T-helper 2 cell treated with Interferon-gamma antibody and Interleukin-4, amounts not matched to agents 5 μg/mL and 100 μg/mL, for 36 hours (primary cell): ENCODE measurements at places on chromosomes 6 and 20.

- no peak for DNase-seq
Measured at GRCh38 chr20:38219006-38219950, 41.3 kb downstream of the KIAA1755 start.

DNA sequence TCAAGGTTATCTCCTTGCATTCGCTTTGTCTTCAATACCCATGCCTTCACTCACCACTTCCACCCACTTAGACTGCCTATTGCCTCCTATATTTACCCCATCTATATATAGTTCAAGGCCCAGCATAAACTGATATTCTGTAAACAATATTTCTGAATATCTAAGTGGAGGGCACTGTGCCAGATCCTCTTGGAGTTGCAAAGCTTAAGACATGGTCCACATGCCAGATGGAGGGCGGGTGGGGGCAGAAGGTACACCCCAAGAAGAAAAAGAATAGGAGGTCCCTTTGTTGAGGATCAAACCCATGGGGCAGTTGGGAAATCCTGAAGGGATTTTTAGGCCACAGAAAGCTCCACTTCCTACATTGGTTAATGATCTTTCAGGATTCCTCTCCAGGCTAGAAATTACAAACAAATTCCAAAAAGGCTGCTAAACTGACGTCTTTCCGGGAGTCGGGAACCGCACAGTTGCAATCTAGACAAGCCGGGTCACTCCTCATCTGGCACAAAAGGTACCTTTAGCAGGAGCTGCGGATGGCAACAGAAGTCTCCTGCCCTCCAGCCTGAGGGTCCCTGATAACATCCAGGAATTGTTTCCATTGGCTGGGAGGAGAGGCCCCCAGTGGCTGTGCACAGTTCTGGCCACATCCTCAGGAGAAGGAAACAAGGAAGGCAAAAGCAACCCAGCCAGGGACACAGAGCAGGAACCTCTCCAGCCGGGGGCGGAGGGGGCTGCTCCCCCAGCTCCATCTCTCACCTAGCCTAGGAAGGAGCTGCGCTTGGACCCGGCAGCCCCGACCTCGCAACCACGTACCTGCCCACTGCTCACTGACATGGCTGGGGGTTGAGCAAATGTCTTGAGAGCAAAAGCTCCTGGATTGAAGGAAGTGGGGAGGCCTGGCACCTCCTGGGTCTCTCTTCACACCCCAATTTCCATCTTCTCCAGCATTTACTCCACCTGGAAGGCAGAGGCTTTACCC, 5.9 kb upstream of the LPIN3 start:
- DNase-seq, result no peak

GRCh38 chr6:85126485-85127167, 323.3 kb upstream of the NT5E start:
- no peak for DNase-seq

DNA sequence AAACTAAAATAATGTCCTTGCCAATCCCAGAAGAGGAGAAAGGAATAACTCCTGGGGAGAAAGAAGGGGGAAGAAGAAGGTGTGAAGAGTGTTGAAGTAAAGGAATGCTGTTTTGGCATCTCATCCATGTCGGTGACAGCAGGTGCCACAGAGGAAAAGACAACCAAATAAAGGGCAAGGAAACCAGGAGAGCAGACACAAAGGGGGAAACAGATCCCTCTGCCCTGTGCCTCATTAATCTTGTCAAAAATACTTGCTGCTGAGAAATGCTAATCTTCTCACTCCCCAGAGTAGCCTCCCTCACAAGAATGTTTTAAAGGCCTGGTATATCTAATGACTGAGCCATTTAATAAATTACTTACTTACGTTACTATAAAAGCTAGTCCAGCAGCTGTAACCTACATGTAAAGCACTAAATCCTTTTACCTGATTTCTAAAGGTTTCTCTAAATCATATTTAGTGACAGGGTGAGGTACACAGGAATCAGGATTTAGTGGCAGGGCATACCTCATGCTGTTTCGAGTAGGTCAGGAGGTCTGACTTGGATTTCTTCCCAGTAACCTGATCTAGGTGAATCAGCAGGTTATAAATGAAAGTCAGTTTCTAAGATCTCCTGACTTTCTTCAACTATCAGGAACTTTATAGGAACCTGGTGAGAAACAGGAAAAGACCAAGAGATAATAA, 377.1 kb downstream of the CENPW start:
- no peak for DNase-seq

- DNase-seq, result no peak
Measured at GRCh38 chr6:111631018-111631417, 25.3 kb upstream of the TRAF3IP2 start.

DNA sequence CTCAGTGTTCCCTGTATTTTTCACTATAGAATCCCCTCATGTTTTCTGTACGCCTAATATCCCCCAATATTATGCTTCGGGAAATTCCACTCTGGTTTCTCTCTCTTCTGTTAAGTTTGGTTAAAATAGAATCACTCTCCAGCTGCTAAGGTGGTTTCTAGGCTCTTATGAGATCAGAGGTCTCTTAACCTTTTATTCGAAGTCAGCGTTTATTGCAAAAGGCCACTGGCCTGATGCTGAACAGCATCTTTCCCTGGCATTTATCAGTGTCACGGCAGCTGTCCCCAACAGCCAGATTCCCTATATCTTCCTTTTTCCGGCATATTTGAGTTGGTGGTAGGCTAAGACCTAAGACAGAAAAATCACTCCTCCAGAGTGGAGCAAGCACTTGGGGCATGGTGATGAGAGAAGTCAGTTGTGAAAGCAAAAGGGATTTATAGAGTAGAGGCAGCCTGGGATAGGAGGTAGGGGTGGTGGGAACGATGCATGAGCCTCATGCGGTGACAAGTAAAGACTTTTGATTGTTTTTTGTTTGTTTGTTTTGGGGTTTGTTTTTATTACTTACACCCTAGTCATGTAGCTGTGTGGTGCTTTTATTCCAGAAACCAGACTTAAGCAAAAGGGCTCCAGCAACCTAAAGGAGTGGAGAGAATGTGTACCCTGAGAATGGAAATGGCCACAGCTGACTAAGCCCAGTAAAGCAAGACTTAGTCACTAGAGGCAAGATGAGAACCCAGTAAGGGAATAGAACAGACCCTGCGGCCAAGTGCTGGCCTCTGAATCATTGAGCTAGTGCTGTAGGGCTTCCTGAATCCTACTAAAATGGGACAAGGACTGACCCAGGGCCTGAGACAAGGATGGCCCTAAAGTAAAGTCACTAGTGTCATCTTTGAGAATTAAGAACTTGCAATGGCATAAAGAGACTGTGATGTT, 233.0 kb upstream of the PRND start:
- DNase-seq, result no peak

DNA sequence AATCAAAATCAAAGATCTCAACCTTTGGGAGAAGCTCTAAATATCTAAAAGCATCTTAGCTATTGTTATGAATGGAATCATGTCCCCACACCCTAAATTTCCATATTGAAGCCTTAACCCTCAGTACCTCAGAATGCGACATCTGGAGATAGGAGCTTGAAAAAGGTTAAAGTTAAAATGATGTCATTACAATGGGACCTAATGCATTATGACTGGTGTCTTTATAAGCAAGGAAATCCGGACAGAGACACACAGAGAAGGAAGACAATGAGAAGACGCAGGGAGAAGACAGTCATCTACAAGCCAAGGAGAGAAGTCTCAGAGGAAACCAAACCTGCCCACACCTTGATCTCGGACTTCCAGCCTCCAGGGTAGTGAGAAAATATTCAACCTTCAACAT, 46.1 kb downstream of the KIF13A start:
- no peak for DNase-seq

DNA sequence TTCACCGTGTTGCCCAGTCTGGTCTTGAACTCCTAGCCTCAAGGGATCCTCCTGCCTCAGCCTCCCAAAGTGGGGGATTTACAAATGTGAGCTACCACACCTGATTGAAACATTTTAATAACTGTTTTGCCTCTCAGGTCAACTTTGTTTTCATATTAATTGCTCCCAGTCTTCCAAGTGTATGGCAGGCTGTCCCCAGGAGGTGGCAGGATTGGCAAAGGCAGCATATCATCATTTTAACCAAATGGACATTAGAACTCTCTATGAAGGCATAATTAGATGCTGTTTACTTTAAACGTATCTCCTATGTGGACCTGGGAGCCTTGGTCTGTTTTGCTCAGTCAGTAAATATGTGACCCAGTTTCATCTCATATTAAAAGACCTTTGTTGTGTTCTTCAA, 59.2 kb upstream of the CSE1L start:
- no peak for DNase-seq

- DNase-seq, result peak; percentile 92
Measured at GRCh38 chr20:32252189-32252588, 25.3 kb upstream of the KIF3B start.

DNA sequence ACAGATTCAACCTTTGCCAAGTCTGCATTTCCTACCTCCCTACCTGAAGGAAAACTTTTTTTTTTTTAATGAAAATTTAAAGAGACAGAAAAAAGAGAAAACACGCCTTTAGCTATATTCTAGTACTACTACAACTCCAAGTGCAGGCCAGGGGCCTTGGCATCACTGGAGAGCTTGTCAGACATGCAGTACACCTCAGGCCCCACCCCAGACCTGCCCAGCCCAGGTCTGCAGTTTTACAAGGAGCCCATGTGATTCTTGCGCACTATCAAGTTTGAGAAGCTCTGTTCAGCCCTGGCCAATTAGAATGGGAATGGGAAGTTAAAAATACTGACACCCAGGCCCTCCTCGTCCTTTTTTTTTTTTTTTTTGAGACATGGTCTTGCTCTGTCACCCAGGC, 85.0 kb downstream of the NFATC2 start:
- no peak for DNase-seq

GRCh38 chr6:82953871-82954270, 111.8 kb downstream of the UBE3D start:
- DNase-seq, result no peak

- no peak for DNase-seq
Measured at GRCh38 chr20:57592263-57593092, 27.7 kb downstream of the ZBP1 start.

DNA sequence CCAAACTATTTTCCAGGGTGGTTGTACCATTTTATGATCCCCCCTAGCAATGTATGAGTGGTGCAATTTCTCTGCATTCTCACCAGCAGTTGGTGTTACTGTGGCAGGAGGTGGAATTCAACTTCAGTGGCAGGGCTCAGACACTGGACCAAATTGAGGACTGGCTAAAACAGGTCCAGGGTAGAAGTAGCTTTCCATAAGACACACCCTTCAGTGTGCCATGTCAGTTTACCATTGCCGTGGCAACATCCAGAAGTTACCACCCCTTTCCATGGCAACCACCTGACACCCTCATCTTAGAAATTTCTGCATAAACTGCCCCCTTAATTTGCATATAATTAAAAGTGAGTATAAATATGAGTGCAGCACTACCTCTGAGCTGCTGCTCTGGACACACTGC, 180.7 kb upstream of the GGTLC1 start:
- DNase-seq, result no peak

DNA sequence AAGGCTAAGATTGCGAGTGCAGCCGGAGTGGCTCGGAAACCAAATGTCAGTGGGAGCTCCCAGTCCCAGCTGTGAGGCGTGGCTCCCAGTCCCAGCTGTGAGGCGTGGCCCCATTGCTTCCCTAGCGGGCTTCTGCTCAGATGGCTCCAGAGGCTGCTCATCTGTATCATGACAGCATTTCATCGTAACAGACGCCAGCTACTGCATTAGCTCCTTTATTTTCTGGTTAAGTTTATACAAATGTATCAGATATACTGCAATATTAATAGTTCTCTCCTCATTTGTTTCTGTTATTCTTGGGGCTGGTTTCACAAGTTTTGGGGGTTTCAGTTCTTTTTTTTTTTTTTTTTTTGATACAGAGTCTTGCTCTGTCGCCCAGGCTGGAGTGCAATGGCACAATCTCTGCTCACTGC, 34.7 kb upstream of the TBXT start:
- no peak for DNase-seq

GRCh38 chr6:106477146-106477545, 116.6 kb downstream of the CRYBG1 start:
- no peak for DNase-seq

DNA sequence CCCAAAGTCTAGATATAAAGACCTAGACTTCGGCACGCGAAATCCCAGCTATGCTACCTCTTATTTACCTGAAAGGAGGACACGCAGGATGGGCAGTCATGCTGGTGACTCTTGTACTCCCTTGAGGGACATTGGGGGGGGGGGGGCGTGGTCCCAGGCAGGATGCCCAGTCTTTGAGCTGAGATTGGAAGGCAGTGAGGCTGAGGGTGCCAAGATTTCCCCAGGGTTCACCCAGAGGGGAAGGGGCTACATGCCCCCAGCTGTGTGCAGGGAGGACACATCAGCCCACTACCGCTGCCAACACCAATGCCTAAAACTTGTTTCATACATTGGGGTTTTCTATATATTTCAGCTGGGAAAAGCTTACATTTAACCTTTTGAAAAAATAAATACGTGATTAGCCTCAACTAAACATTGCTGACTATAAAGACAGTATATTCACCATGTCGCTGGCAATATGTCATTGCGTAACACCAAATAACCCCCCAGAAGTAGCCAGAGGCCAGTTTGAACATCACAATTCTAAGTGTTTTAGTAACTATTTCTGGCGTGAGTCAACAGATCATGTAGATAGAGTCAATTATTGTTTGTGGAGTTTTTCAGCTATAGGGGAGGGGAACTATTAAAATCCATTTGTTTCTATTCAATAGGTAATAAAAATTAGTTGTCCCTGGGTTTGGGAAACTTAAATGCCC, 21.6 kb downstream of the MGME1 start:
- DNase-seq, result no peak

GRCh38 chr20:54468082-54468481, 7.3 kb upstream of the DOK5 start:
- no peak for DNase-seq

DNA sequence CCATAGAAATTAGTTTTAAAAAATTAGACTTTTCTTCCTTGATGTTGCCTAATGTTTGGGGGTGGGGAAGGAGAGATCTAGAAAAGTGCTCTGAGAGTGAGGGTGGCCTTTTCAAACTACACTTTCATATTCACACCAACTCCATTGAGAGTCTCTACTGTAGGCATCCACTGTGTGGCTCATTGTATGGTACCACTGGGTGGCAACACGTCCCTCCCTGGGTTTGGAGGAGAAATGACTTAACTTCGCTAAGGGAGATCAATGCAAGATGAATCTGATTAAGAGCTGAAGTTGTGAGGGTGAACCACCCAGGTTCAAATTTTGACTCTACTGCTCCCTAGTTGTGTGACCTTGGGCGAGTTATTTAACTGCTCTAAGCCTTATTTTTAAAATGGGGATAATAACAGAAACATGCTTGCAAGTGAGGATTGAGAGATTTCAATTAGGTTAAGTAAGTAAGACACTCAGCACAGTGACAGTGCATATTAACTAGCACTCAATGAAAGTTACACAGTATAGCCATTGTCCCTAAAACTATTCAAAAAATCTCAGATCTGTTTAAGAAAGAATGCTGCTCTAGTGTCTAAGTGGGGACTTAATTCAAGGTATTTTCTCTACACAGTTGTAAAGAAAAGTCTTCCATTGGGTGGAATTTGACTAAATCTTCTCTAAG, 193.5 kb upstream of the CNR1 start:
- no peak for DNase-seq
